CMK (cell line): ENCODE measurements at places on chromosomes 3 and 15.

DNA sequence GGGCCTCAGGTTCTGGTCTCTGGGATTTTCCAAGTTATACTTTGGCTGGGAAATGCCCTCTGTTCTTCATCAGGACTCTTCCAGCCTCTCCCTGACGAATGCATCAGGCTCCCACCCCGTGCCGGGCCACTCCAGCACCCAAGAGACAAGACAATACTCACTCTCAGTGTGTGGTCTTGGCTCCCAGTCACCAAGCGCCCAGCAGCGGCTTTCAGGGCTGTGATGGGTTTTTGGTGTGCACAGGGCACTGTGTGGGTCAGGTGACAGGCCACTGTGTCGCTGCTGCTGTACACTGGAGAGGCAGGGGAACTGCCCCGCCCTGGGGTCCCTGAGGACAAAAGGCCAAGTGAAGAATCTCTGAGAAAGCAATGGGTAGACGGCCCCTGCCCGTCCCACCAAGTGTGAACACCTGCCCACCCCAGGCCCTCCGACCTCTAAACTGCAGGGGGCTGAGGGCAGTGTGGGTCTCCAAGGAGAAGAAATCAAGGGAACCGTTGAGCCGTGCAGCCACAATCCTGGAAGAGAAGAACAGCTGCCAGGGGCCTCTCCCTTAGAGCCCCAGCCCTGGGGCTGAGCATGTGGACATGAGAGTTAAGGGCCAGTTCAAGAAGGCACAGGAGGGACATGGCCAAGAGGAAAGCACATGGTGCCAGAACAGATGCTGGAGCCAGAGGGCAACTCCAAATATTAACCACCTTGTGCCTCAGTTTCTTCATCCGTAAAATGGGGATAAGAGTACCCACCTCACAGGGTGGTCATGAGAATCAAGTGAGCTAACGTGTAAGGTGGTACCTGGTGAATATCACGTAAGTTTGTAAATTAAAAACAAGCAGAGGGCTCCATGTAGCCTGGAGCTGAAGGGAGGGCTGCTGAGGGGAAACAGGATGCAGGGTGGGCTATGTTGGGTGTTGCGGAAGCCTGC lies 34.1 kb downstream of the PTPN23 start:
- no peak for DNase-seq

DNA sequence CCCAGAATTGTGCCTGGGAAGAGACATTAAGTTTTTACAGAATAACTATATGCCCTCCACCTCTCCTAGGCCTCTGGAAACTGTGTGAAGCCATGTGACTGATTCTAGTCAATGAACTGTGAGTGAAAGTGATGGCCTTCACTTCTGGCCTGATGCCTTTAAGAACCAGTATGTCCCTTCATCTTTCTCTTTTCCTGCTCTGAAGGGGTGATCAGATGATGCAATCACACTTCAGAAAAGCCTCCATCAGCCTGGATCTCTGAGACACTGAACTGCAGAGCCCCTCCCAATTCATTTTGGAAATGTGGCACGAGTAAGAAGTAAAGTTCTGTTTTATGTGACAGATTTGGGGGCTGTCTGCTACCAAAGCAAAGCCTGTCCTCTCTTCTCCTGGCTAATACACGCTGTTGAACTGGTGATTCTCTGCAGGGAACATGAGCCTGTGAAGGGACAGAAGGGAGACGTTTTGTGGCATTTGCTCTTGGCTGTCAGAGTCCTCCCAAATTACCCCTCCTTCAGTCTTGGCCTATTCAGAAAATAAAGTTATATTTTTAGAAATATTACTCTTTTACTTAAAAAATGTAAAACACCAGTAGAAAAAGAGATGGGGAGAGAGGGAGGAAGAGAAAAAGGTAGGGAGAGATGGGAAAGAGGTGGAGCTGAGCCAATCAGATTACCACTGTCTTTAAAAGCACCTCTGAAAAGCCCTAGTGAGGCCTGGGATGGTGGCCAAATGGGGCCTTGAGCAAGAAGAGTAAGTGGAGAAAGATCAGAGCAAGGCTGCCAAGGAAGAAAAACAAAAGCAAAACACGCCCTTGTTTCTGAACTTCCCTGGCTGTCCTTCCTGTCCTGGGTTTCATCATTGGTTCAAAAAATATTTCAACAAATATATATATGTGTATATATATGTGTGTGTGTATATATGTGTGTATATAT lies 40.9 kb upstream of the RYK start:
- DNase-seq = no peak

DNA sequence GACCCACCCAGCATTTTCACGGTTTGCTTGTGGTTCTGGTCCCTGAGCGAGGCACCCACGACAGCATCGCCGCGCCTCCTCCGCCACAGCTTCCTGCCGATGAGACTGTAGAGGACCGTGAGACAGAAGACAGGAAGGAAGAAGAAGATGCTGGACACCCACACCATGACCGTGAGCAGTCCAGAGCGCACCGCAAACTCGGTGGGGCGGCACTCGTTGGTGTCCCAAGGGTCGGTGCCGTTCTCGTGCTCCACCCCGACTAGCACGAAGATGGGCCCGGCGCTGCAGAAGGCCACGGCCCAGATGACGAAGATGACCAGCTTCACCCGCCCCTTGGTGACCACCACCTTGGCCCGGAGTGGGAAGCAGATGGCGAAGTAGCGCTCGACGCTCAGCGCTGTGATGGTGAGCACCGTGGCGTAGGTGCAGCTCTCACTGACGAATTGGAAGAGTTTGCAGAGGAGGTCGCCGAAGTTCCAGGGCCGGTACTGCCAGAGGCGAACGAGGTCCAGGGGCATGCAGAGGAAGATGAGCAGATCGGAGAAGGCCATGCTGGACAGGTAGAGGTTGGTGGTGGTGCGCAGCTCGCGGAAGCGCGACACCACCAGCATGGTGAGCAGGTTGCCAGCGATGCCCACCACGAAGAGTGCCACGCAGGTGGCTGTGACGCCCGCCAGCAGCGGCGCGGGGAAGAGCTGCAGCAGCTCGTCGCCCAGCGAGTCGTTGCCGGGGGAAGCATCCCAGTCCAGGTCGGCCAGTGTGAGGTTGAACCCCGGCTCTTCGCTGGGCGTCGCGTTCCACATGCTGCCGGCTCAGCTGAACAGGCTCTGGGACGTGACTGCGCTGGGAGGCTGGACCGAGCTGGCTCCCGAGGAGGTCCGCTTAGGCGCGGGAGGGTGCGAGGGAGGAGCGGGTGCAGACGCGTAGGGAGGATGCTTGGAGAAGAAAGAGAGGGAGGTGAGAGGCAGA lies at the start of gene GHSR:
Gene GHSR (minus strand): TSS at position 846 of the 969 bp plus-strand sequence. CDS start 43 bp downstream, at position 803.
- no peak for DNase-seq

- no peak for DNase-seq
Measured at GRCh38 chr3:37530047-37530697, 331.5 kb upstream of the CTDSPL start.

- no peak for DNase-seq
Measured at GRCh38 chr3:79930196-79930595, 162.4 kb upstream of the ROBO1 start.

GRCh38 chr3:66851894-66852613 lies 146.1 kb upstream of the KBTBD8 start:
- no peak for DNase-seq

DNA sequence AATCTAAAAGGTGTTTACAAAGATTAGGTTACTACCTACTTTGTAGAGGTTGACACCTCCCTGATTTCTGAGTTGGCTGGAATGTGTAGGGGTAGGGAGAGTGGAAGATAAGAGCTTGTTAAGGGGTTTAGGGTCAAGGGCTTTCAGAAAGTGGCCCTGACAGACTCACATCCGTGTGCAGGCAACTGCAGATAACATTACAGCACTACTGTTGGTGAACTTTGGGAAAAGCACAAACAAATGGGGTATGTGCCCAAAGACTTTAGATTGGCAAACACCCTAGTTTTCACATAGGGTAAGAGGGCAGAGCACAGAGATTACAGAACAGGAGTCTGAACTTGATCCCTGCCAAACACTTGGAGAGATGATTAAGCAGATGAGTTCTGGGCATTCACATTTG lies 375.7 kb downstream of the EPHB1 start:
- no peak for DNase-seq
